ENCODE measurements at places on chromosomes 16 and 17. TPM values are rescaled to one million over a fixed set of nuclear protein-coding genes. Genes with fewer than 3 reads are reported as not detected.

MYH13 gene
- polyA plus RNA-seq, result 0.03 TPM

MT3 gene
- polyA plus RNA-seq, result not detected

AXIN2 gene
- 60.1 TPM for polyA plus RNA-seq

CD300LB gene
- polyA plus RNA-seq, result 0.23 TPM

ZFPM1 gene
- polyA plus RNA-seq, result 2.1 TPM

CHRNE gene
- polyA plus RNA-seq, result 0.56 TPM

Data from left lung (tissue), 14 donors.